T-helper 22 cell (primary cell): ENCODE measurements at places on chromosomes 2 and 18.

- DNase-seq = no peak
Observed at GRCh38 chr2:57434441-57434840, 612.2 kb upstream of the VRK2 start.

GRCh38 chr18:21914739-21915319 lies 174.2 kb downstream of the MIB1 start:
- DNase-seq = no peak

DNA sequence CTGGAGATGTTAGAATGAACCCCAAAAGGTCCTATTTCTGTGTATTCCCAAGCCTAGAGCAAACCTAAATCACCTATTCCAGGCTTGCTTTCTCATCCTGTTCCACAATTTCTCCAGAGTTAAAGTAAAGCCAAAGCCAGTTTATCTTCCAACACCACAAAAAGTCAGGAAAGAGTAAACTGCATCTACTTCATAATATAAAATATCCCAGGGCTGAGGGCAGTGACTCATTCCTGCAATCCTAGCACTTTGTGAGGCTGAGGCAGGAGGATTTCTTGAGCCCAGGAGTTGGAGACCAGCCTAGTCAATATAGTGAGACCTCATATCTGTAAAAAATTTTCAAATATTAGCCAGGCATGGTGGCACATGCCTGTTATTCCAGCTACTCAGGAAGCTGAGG lies 241.4 kb downstream of the CDH20 start:
- no peak for DNase-seq

DNA sequence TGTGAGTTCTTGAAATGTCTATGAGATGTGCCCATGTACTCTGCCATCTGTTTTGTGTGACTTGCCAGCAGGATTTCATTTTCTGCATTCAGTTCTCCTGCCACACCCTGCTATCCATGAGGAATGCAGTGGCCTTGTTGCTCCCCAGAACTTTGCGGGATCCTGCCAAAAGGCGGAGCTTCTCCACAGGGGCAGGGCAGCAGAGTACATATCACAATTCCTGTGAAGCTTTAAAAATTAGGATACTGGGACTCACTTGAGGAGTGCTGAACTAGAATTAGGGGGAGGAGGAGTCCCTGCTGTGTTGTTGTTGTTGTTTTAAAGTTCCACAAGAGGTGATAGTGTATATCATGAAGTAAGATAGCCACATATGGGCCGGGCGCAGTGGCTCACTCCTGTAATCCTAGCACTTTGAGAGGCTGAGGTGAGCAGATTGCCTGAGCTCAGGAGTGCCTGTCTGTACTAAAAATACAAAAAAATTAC lies 76.4 kb downstream of the TANC1 start:
- DNase-seq = no peak

DNA sequence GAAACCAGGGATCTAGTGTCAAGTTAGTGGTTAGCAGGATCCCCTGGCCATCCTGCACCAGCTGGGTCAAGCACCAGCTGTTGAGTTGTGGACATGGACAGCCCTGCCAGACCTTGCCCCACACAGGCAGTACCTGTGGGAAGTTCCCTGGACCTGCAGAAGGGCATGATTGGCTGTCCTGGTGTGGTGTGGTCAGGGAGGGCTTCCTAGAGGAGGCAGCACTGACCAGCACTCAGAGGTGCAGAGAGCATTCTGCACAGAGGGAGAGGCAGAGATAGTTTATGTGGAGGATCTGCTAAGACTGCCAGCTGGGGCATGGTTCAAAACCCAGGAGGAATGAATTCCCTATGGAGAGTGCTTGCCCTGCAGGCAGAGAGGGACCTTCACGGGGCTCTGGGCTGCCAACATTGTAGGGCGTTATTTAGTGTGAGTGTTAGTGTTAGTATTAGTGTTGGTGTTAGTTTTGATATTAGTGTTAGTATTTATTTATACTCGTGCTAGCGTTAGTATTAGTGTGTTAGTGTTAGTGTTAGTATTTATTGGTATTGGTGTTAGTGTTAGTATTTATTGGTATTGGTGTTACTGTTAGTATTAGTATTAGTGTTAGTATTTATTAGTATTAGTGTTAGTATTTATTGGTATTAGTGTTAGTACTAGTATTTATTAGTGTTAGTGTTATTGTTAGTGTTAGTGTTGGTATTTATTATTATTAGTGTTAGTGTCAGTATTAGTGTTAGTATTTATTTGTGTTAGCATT lies 31.9 kb downstream of the TWIST2 start:
- no peak for DNase-seq

GRCh38 chr2:127834951-127835350 lies 23.0 kb downstream of the POLR2D start:
- DNase-seq = no peak
